RPMI7951 (cell line): ENCODE measurements at places on chromosomes 5 and 9.

DNA sequence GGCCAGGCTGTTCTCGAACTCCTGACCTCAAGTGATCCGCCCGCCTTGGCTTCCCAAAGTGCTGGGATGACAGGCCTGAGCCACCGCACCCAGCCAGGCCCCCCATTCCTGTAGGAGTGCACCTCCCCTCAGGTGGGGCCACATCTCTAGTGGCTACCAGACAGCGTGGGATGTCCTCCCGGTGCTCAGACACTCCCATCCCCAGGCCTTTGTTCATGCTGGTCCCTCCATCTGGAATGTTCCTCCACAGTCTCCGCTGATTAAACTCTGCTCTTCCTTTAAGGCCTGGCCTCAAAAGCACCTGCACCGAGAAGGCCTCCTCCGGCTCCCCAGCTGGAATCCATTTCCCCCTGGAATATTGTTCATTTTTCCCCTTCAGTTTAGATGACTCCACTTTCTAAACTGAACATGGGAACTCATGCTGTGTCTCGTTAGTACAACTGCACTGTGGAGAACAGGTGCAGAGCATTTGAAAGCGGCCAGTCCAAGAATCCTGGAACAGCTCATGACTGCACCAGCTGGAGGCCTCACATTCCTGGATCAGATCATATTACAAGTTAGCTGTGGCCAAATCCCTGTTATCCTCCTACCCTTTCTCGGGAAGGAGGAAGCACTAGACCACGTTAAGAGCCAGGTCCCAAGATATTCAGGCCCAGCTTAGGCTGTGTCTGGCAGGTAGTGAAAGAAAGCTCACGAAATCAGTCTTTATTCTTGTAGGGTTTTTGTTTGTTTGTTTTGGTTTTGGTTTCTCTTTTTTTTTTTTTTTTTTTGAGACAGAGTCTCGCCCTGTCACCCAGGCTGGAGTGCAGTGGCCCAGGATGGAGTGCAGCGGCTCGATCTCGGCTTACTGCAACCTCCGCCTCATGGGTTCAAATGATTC lies 10.8 kb upstream of the PRRC2B start:
- peak; percentile 61 for DNase-seq

GRCh38 chr5:107456281-107456715 lies 214.4 kb downstream of the EFNA5 start:
- no peak for DNase-seq

DNA sequence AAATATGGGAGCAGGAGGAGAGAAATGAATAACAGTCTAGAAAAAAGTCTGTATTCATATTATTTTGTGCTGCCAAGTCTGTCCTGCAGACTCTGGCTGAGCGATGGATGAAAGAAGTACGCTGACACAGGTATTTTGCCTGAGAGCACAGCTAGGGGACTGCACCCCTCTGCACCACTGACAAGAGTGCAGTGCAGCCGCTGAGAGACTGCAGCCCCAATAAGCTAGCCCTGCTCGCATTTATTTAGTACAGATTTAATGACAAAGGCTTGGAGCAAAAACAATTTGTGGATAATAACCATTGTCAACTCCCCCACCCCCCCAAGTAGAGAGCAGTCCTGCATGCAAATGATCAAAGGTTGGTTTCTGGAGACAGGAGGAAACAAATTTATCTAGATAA lies 13.3 kb upstream of the MRPS30 start:
- no peak for DNase-seq

- no peak for DNase-seq
Measured at GRCh38 chr5:178383301-178383918, 150.8 kb upstream of the PHYKPL start.

- no peak for DNase-seq
Measured at GRCh38 chr9:133621725-133622267, 12.6 kb upstream of the FAM163B start.

GRCh38 chr5:160060001-160060400 lies 51.1 kb downstream of the TTC1 start:
- no peak for DNase-seq

- no peak for DNase-seq
Measured at GRCh38 chr5:76594107-76594506, 29.1 kb downstream of the F2RL2 start.

GRCh38 chr5:14958188-14958587 lies 86.6 kb upstream of the ANKH start:
- no peak for DNase-seq

DNA sequence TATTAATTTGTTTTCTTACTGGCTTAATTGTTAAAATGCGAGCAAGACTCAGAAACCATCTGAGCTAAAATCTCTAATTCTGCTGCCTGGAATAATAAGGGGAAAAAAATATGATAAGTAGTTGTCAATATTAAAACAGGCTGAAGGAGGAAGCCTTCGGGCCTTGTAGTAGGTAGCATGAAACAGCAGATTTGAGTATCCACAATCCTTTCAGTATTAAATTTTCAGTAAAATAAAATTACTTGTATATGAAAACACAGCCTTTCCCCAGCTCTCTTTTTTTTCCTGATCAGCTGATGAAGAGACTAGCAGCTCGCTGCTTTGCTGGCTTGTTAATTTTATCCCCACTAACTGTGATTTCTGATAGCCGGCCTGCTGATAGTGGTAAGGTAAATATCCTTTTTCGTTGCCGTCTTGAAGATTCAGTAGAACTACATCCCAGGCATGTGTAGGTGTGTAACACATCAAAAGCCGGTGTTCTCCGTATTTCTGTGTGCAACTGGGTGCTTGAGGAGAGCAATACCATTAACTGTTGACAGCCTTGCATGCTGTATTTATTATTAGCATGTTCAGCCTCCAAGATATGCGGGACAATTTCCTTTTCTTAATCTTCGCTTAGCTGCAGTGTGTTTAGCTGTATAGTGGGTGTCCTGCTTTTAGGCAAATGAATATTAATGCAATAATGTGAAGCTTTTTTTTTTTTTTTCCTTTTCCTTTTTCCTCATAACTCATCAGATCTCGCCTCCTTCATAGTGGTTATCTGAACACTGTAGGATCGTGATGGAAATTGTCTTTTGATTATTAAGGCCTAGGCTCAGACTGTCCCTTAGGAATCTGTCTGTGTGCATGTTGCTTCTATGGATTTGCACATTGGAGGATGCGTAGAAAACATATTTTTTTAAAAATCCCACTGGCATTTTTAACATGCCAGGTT lies 144.6 kb downstream of the SMARCA2 start:
- peak; percentile 10 for DNase-seq

- no peak for DNase-seq
Measured at GRCh38 chr9:94687451-94687850, 39.0 kb upstream of the AOPEP start.

DNA sequence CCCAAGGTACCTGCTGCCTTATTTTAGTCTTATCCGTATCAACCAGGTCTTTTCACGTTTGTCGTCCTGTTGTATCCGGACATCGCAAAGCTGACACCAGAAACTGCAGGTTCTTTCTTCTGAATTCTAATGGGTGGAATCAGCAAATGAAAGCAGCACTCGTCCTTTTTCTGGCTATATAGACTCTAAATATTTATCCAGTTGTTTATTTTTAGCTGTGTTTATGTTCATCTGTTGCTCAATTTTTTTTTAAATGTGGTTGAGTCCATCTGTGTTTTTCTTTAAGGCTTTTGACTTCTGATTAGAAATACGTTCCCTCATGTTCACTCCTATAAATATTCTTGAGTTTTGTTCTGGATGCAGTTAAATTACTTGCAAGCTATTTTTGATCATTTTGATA lies 831.7 kb downstream of the MTRR start:
- no peak for DNase-seq

GRCh38 chr5:174724484-174725260 lies at the start of gene MSX2:
MSX2 (plus strand) TSS chr5:174724582; CDS start chr5:174724660, 78 bp downstream.
- DNase-seq, result peak; percentile 87

DNA sequence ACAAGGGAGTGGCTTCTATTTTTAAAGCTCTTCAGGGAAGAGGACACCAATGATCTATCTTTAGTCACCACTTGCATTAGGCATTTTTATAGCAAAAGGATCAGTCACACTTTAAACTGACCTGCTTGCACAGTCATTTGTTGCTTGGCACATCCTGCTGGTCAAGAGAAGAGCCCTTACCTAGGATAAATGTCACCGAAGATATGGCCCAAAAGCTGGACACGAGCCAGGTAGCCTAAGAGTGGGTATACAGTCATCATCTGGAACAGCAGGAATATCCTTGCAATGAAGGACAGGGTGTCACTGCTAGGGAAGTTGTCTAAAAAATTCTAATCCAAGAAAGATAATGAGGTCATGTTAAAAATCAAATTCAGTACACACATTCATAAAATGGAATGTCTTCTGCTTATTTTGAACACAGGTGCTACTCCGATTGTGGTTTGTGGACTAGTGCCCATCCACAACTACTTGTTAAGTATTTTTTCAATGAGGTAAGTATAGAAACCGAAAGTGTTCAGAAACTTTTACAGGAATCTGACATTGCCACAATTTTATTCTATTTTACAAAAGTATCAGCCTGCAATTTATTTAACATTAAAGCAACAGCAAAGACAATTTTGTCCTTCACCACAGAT lies 78.4 kb downstream of the SLC38A9 start:
- DNase-seq, result peak; percentile 44

DNA sequence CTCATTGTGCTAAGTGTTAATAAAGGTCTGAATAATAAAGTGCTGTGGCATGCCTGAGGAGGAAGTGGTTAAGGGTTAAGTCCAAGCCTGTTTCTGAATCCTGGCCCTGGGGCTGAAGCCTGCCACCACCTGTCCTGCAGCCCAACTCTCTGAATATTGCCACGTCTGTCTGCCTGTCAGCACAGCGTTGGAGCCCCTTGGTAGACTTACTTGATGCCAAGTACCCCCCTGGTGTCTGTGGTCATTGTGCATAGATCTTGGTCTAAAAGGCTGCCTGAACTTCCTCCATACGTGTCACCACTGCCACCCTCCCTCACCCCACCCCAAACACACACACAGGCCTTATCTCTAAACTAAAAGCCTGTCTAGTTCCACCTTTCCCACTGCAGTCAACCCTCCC lies 35.4 kb upstream of the SLC2A8 start:
- DNase-seq, result peak; percentile 17

DNA sequence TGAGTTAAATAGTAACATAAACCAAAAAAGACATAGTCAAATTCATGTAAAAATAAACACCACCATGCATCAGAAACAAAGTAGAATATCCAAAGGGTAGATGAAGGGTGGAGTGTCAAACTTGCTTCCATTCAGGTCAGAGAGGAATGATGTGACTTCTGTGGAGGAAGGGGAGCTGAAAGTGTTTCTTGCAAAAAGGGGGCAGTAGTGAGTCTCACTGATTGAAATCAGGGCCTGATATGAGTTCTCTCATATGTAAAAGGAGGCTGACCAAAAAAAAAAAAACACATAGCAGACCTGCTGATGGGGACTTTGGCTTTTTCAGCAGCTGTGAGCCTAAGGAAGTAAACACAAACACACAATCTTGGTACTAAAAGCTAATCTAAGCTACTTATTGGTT lies 38.8 kb upstream of the RGMB start:
- no peak for DNase-seq

- DNase-seq, result no peak
Measured at GRCh38 chr9:4576448-4576847, 85.6 kb upstream of the PLPP6 start.

DNA sequence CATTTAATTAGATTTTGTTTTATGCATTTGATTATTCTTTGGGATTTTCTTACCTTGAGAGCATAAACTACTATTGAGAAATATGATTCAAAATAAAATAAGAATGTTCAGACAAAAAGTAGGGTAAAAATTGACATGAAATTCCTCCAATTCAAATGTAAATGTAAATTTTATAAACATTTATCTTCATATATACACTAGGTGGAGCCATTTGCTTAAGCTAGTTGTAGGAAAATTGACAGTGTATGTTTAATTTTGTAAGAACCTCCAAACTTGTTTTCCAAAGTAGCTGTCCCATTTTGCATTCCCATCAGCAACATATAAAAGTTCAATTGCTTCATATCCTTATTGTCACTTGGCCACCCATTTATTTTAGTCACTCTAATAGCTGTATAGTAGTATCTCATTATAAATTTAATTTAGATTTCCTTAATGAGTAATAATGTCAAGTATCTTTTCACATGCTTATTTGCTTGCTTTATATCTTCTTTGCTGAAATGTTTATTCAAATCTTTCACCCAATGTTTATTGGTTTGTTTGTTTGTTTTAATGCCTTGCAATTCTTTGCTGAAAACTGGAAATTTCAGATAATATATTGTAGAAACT lies 37.6 kb upstream of the SLCO6A1 start:
- no peak for DNase-seq

GRCh38 chr5:132425009-132425937 lies 55.8 kb downstream of the SLC22A5 start:
- peak; percentile 84 for DNase-seq

- no peak for DNase-seq
Measured at GRCh38 chr5:112329419-112330090, 89.5 kb downstream of the EPB41L4A start.

DNA sequence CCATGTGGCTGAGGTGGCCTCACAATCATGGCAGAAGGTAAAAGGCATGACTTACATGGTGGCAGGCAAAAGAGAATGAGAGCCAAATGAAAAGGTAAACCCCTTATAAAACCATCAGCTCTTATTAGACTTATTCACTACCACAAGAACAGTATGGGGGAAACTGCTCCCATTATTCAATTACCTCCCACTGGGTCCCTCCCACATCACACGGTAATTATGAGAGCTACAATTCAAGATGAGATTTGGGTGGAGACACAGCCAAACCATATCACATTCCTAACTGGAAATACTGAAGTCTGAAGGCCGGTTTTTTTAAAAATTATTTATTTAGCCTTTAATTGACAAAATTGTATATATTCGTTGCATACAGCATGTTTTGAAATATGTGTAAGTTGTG lies 28.5 kb downstream of the FBXL7 start:
- no peak for DNase-seq

- DNase-seq, result peak; percentile 84
Measured at GRCh38 chr5:135139381-135140134, 105.5 kb upstream of the PITX1 start.

- DNase-seq, result peak; percentile 71
Measured at GRCh38 chr9:70053864-70054263, 10.2 kb downstream of the MAMDC2 start.

DNA sequence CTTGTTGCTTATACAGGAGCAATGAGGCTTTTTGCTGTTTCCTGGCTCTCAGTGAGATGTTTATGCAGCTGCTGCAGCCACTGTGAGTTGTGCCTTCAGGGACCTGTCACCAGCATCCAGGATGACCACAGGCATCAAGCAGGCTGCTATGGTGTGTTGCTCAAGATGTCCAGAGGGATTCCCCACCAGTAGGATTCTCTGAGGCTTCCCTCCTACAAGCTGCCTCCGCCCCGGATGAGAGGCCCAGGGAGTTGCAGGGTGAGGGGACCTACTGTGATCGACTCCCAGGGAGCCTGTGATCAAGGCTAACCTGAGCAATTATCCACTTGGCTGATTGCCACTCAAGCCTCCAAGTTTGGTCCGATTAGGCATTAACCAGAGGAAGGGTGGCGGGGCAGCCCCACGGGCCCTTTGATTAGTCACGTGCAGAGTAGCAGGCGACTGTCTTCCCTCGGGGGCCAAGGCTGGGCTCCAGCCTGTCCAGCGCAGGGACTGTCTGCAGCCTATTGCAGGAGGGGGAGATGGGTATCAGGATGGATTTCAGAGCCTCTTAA lies 1.8 kb upstream of the FAT2 start:
- DNase-seq, result peak; percentile 22

- DNase-seq, result no peak
Measured at GRCh38 chr5:142972064-142972570, 201.9 kb downstream of the ARHGAP26 start.
